ENCODE measurements at places on chromosomes 13 and 19. TPM values are rescaled to one million over a fixed set of nuclear protein-coding genes. Genes with fewer than 3 reads are reported as not detected.

PDE4A gene
- 2.5 TPM for total RNA-seq

SNRPD2 gene
- 258 TPM for total RNA-seq

SLITRK1 gene
- not detected for total RNA-seq

ZFP82 gene
- total RNA-seq, result 10.2 TPM

SPACA6 gene
- total RNA-seq, result 13.8 TPM

CYP2A6 gene
- total RNA-seq, result 0.42 TPM

ECSIT gene
- total RNA-seq, result 71.5 TPM

KLK13 gene
- total RNA-seq, result not detected

DNA sequence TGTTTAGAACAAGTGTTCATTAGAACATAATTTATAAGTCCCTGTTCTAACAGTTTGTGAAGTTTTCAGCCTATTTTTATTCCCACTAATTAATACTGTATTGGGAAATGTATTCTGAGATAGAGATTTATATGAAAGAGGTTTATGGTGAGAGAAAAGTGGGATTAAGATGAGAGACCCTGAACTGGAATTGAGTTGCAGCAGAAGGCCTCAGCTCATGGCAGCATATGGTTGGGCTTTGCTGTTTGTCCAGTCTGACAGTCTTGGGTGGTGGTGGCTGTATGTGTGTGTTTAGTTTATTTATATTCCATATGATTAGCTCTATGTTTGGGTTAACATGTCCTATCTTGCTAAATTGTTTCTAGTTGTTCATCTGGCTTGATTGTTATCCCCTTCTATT lies 575.1 kb downstream of the SLITRK5 start:
- peak; percentile 17 for DNase-seq

GRCh38 chr13:31742097-31742734 lies 2.9 kb downstream of the RXFP2 start:
- DNase-seq, result peak; percentile 85

DNA sequence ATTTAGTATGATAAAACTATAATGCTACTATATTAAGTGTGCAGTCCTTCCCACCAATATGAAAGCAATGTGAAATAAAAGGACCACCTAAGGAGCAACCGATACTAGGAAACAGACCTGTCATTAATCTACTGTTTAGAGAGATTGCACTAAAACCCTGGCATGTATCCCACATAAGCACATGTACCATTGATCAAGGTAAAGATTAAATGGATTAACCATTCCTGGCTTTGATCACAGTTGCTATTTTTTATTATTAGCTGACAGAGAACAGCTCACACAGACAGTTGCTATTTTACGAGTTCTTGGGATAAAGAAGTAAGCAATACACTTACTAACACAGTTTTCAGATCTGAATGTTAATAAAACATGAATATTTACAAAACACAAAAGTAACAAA lies 57.7 kb upstream of the ZDHHC20 start:
- no peak for DNase-seq

- no peak for DNase-seq
These were observed 115.8 kb downstream of the CCNA1 start for GRCh38 chr13:36548129-36548528.

GRCh38 chr19:39212375-39212742 lies 8.3 kb upstream of the SYCN start:
- DNase-seq, result peak; percentile 18

- DNase-seq, result no peak
These were observed 726.5 kb downstream of the UQCRFS1 start for GRCh38 chr19:28486473-28486872.

- no peak for DNase-seq
These were observed 2.2 kb downstream of the C3 start for GRCh38 chr19:6718111-6718740.

- no peak for DNase-seq
These were observed 173.9 kb upstream of the SERP2 start for GRCh38 chr13:44199627-44200207.

GRCh38 chr19:33926306-33926705 lies 129.6 kb downstream of the KCTD15 start:
- no peak for DNase-seq

GRCh38 chr13:22700246-22700887 lies 480.4 kb upstream of the SGCG start:
- DNase-seq, result no peak

DNA sequence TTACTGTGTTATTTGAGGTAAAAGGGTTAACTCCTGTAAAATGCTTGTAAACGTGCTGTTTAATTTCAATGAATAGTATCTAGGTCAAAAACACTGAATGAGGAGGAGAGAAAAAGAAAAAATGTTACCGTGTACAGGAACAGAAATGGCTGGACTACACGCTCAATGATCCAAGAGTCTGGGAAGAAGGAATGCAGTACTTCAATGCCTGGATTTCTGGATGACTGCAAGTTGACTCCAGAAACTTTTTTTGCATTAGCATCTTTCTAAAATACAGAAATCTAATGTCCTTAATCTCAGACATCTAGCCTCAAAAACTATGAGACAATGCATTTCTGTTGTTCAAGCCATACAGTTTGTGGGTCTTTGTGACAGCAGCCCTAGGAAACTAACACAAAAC lies 17.4 kb upstream of the IPO5 start:
- no peak for DNase-seq

GRCh38 chr19:43789029-43789428 lies 8.3 kb upstream of the KCNN4 start:
- peak; percentile 73 for DNase-seq

GRCh38 chr13:43374621-43375020 lies 351.2 kb downstream of the DNAJC15 start:
- peak; percentile 80 for DNase-seq

- DNase-seq, result peak; percentile 70
These were observed 52.5 kb downstream of the ARHGAP35 start for GRCh38 chr19:46913198-46913851.

DNA sequence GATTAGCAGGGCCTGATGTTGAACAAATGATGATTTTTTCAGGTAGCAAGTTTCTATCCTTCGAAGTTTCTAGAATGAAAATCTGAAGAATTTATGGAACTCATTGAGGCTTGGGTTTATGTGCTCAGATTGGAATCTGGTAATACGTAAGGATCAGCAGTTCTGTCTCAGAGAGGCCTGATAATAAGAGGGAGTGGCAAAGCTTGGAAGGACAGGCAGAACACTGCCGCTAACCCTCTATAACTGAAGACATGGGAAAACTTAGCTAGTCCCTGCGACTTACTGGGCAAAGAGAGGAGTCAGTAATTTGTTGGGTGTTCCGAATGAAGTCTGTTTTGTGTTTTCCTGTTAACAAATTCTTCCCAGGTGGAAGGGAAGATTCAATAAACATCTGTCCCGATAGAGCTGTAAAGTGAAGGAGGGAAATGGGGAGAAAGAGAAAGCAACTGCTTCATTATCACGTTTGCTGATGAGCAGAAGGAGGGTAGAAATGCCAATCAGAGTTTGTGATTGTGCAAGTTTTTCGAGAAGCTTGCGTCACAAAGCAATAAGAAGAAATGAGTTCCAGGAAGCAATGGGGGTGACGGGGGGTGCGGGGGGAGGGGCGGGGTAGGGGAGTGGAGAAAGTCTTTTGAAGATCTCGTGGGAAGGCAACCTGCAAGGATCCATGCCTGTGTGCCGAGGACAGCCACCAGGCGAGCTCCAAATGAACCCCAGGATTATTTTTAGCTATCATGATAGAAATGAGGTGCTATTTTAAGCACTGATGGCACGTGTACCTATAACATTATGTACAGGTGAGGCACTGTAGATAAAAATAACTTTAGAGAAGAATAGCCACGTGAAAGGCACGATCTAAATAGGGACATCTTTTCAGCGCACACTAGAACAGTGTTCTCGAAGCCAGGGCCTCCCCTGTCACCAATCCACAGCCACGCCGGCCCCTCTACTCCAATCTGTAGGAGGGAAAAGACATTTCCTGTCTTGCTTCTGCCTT lies 224.1 kb downstream of the FGF9 start:
- no peak for DNase-seq

- DNase-seq, result peak; percentile 74
These were observed 22.2 kb downstream of the SIGLEC5 start for GRCh38 chr19:51607920-51608562.

- no peak for DNase-seq
These were observed 45.0 kb downstream of the KCTD15 start for GRCh38 chr19:33841685-33842084.

- DNase-seq, result no peak
These were observed 8.7 kb upstream of the NBEA start for GRCh38 chr13:34933349-34933748.

- DNase-seq, result peak; percentile 57
These were observed 32.7 kb upstream of the DCLK1 start for GRCh38 chr13:36163809-36164308.

- DNase-seq, result peak; percentile 38
These were observed 6.9 kb downstream of the UPK1A start for GRCh38 chr19:35673121-35673804.

DNA sequence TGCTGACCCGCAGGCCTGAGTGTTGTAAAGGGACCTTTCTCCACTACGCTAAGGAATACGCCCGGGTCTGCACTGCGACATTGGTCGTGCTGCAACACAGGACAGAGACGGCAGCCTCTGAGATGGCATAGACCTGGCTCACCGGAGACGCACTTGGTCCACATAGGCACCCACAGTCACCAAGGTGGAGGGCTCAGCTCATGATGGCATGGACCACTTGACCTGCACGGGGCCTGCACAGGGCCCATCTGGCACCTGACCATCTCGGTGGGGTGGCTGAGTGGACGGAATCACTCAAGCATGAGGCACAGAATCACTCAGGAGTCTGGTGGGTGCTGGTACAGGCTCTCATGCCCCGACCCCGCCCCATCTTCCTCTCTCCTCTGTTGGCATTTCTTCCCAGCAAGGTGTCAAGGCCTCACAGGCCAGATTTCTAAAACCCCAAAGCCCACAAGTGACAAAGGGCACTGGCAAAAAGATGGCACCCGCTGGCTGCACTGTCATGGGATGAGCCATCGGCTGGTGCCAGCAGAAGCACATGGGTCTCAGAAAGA lies 45.9 kb downstream of the TSHZ3 start:
- DNase-seq, result no peak

Measured in cardiac muscle cell (in vitro differentiated cells and primary cell).